Foreskin keratinocyte (primary cell): ENCODE measurements at places on chromosomes 13 and 19.
A peak's percentile ranks its signal among the peaks of the same experiment; 100 is the strongest.

DNA sequence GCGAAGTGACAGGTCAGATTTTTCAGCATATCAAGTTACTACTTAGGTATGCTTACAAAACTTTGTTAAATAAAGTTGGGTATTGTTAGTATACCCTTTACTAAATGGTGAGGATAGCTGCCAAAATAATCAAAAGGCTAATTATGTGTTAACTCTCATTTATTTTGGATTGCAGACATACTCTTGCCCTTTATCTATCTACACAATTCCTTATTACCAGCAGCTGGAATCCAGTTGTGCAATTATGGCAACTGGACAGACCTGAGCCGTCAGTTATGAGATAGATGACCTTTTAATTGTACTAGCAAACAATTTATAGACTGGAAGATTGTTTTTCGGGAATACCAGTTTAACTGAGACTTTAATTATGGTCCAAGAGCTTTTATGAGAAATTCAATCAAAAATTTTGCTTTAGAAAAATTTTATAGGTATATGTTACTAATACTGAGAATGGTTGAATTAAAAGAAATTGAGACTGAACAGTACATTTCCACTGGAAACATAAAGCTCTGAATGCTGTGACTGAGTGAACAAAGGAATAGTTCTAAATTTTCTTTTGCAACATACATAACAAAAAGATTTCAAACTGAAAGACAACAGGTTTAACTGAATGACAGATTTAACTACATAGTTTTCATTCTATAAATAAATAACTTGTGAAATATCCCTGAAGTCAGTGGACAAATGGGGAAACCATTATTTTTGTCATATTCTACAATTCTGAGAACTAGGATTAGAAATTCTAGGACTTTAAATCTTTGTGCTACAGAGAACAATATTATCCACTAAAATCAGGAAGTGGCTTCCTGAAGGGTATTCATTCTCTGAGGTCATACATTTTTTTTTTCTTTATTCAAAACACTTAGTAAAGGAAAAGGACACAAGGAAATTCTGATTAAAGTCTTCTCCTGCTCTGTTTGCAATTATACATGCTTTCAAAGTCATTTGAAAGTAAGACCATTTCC is 97.4 kb downstream of the ZC3H13 start:
- no peak for DNase-seq

GRCh38 chr13:41603917-41604316 is 146.6 kb downstream of the RGCC start:
- DNase-seq, result peak; percentile 89

GRCh38 chr19:21317821-21318220 is 11.4 kb downstream of the ZNF708 start:
- DNase-seq, result no peak

DNA sequence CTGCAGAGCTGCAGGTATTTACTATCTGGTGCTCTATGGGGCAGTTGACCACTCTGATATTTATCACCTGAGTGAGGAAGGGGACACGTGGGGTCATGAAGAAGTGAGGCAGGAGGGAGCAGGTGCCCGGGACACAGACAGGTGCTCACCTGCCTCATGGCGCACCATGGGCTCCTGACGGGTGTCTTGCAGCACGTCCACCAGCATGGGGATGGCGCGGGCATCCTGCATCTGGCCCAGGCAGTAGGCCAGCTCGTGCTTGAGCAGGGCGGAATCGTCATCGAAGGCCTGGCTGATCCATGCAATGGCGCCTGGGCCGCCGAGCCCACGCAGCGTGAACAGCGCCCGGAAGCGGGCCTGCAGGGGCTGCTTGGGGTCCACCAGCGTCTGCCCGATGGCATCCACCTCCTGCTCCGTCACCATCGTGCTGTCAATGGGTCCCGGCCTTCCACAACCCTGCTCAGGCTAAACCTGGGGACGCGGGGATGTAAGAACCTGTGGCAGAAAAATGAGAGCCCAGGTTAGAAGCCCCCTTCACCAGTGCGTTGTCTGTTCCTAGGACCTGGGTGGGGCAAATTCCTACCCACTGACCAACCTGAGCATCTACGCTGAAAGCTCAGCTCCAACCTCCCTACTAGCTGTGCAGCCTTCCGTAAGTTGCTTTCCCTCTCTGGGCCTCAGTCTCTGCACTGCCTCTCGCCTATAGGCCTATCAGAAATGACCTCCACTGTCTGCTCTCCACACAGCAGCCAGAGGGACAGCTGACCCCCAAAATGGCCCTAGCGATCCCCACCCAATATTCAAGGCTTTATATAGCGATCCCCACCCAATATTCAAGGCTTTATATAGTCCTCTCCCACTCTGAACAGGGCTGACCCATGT is 3.8 kb downstream of the DOHH start:
- DNase-seq, result no peak

DNA sequence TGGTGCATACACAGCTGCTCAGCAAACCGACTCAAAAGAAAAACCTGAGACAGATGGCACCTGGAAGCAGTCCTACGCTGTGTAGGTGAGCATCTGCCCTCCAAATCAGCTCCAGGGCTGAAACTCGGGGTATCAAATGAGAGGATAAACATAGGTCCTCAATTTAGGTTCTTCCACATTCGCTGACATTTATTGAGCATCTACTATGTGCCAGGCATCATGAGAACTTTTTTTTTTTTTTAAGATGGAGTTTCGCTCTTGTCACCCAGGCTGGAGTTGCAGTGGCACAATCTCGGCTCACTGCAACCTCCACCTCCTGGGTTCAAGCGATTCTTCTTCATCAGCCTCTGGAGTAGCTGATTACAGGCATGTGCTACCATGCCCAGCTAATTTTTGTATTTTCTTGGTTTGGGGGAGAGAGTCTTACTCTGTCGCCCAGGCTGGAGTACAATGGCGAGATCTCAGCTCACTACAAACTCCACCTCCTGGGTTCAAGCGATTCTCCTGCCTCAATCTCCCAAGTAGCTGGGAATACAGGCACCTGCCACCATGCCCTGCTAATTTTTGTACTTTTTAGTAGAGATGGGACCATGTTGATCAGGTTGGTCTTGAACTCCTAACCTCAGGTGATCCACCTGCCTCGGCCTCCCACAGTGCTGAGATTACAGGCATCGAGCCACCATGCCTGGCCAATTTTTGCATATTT is 13.4 kb downstream of the QPCTL start:
- DNase-seq, result no peak

- peak; percentile 10 for DNase-seq
Measured at GRCh38 chr19:4267101-4267900, 11.8 kb upstream of the SHD start.

DNA sequence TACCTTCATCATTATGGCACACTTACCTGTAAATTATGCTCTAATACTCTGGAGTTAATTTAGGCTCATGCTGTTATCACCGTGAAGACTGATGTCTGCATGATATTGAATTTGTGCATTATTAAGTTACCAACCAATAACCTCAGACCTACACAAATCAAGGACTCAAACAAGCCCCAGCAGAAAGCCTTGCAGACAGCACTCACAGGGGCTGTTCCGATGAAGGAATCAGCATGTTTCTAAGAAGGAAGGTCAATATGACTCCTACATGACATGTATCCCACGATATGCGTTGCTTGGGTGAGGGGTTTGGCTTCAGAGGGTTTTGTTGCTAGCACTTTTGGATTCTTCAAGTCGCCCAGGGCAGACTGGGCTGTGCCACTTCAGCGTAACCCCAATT is 1071.2 kb upstream of the SLC10A2 start:
- DNase-seq, result no peak

DNA sequence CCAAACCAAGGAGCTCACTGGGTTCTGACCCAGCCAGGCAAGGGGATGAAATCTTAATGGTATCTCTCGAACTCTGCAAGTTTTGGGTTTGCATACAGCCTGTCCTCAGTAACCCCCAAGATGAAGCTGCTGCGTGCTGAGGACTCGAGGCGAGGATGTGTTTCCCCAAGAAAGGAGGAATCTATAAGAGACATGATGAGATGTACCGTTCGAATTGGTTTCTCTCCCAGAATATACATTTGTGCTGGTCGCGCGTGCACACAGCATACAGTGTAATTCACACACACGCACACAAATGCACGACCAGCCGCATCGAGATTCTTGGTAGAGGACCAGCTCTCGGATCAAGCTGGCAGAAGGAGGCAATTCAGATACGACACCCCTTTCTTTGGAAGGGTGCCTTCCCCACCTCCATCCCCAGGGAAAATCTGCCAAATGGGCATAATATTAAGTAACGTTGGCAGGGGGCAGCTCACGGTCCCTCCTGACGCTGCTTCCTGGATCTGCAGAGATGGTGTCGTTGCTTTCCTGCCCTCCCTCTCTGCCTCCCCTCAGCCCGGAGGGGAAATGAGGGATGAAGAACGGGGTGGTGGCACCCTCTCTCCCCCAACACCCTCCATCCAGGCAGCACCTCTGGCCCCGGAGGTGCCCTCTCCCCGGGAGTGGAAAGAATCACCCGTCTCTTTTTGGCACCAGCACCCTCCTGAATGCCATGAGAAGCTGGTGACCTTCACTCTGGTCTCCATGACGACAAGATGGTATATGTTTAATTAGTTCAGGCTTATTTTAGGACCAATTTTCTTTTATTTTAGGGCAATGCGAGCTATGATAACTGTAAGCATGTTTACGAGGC is 310.2 kb downstream of the ZNF536 start:
- no peak for DNase-seq

DNA sequence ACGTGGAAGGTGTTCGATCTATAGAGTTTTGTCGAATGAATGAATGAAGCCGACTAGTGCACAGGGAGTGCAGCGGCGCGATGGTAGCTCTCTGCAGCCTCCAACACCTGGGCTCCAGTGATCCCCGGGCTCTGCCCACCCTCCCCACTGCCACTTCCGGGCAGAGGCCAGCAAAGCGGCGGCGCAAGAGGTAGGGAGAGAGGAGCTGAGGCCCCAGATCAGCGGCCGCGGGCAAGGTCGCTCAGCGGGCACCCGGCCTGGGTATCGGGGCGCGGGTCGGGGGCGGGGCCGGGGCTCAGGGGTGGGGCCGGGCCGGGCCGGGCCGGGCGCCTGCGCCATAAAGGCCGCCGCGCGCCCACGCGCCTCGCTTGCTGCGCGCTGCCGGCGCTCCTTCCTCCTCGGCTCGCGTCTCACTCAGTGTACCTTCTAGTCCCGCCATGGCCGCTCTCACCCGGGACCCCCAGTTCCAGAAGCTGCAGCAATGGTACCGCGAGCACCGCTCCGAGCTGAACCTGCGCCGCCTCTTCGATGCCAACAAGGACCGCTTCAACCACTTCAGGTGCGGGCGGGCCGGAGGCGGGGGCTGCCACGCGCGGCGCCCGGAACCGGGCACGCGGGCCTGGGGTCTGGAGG is at the start of gene GPI:
GPI (plus strand) TSS at position 367 of the 633 bp plus-strand sequence; CDS start at position 438, 71 bp downstream.
- DNase-seq, result no peak

- DNase-seq, result no peak
Measured at GRCh38 chr13:67235265-67235664, 5.1 kb upstream of the PCDH9 start.

GRCh38 chr19:40693896-40694295 is 3.4 kb upstream of the NUMBL start:
- no peak for DNase-seq

GRCh38 chr13:100738176-100738855 is 63.7 kb upstream of the TMTC4 start:
- DNase-seq, result no peak

- DNase-seq, result no peak
Measured at GRCh38 chr13:26406791-26407190, 150.7 kb upstream of the WASF3 start.

DNA sequence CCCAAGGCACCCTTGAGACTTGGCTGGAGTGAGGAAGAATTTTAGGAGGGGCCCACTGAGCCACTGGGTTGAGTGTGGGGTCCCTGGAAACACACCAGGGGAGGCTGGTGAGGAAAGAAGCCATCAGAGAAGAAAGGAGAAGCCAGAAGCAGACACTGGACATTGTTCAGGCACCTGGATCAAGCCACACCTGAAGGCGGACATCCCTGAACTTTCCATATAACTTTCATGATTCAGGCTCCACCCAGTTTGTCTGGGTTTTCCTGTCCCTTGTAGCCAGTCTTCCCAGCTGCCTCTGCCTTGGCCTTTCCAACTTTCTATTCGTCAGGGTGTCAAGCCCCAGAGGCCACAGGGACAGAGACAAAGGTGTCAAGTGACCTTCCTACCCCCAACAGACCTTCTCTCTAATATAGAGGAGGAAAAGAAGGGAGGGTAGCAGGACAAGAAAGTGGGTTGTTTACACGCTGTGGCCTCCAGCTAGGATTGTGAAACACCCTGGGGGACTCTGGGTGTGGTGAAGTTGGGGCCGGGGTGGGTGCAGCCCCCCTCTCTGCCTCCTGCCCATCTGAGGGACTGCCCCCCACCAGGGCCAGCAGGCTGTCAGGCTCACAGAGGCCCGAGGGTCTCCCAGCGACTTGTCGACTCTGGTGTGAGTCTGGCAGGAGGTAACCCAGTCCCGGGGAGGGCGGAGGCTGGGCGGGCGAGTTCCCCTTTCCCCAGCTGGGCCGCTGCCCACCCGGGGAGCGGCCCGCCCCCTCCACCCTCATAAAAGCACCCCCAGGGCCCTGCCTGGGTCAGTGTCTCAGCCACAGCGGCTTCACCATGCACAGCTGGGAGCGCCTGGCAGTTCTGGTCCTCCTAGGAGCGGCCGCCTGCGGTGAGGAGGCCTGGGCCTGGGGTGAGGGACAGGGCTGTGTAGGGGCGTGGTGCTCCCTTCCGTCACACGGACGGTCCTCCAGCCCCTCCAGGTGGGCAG is at the start of gene CFD:
CFD (plus strand) TSS at position 797 of the 976 bp plus-strand sequence; CDS start at position 823, 26 bp downstream.
- no peak for DNase-seq

DNA sequence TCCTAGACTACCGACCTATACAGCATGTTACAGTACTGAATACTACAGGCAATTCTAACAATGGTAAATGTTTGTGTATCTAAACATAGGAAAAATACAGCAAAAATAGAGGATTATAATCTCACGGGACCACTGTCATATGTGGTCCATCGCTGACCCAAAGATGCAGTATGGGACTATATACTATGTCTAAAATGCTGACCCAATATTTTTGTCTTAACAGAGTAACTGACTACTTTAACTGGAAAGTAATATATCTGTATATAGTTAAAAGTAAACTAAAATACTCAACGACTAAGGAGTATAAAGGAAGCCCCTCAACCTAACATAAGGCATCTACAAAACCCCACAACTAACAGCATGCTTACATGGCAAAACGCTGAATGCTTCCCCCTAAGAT is 4.4 kb upstream of the TMEM86B start:
- DNase-seq, result no peak

DNA sequence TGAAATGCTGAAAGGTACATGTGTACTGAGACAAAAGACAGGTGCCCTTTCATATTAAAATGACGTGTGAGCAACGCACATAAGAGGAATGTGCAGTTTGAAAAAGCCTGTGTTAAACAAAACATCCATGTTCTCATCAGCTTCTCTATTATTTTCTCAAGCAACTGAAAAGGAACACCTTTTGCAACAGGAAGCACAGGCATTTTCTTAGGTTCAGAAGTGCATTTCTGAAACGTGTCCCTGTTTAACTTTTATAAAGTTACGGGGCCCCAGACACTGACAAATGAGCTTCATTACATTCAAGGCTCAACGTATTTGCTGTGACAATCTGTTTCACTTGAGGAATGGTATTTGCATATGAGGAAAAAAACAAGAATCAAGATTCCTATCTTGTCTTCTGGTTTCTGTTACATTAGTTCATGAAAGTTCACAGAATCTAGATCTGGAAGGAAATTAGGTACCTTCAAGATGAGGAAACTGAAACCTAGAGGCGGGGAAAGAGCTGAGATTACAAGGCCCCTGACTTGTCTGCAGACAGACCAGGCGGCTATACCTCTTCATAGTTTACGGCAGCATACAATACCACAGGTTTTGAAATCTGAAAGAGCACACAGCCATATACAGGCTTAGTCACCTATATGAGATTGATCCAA is 431.7 kb downstream of the KLF12 start:
- DNase-seq, result peak; percentile 92
